ENCODE measurements at places on chromosomes 7 and 10.

DNA sequence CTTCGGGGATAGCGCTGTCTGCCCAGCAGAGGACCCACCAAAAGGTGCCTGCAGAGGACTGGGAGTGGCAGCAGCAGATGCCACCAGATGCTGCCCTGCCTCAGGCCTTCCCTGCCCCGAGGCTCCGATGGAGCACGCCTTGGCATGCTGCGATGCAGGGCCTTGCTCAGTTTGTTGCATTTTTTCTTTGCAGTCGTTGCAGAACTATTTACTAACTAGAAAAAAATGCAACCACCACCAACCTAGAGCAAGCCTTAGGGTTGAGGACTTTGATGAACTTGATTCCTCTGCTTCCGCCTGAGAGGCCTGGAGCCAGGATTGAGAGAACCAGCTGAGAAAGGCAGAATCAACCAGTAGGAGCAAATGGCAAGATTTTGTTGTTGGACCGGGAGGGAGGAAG, 585.6 kb upstream of the MKI67 start:
- DNase-seq, result no peak

DNA sequence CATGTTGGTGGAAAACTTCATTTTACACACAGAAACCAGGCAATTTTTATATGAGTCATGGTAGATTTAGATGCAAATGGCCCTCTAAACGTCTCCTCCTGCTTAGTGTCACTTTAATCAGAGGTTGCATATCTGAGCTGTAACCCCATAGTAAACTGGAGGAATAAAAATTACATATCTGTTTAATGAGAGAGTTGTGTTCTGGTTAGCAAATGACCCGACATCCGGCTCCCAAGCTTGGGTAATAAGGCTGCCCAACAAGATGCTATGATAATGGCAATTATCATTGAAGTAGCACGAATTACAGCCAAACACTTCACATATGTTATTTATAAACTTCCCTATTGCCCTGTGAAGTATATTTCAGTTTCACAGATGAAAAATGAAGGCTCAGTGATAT, 10.6 kb upstream of the ADAM12 start:
- DNase-seq, result no peak

- DNase-seq, result no peak
These were observed 145.2 kb downstream of the GRM3 start for GRCh38 chr7:86788948-86789347.

- DNase-seq, result no peak
These were observed 23.6 kb downstream of the C10orf71 start for GRCh38 chr10:49322371-49323170.

- DNase-seq, result peak; percentile 46
These were observed 95.6 kb downstream of the OSBPL3 start for GRCh38 chr7:24884401-24884800.

DNA sequence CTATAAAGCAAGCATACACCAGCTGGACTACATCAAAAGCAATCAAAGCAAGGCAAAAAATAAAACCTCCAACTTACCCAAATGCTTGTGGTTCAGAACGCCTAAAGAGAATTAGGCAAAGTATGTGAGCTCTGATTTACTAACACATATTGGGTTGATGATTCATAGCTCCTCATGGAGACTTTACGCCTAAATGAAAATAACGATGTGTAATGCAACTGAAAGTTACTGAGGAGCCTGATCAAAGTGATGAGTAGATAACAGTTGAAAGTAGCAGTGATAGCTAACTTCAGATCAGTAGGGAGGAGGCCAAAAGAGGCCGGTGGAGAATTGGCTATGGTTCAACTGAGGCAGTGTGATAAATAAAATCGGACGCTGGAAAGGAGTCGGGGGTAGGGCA, 85.0 kb downstream of the MPP7 start:
- peak; percentile 38 for DNase-seq

DNA sequence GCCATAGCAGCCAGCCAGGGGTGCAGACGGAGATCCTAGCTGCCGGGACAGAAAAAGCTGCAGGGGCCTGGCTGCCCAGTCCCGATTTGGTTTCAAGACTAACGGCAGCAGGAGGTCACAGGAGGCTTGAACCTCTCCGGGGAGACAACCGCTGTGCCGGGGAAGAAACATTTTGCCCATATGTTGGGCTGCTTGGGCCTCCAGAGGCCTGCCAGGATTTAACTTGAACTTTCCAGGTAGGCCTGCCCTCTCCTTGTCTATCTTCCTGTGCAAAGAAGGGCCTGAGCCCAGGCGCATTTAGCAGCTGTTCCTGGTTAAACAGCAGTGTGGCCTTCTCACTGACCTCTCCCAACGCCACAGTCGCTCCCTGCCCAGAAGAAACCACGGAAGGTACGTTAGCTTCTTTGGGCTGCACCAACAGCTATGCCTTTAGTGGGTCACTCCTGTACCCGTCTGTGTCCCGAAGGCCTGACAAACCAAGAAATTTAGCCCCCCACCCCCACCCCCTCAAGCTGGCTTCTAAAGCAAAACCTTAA, 17.1 kb upstream of the PTF1A start:
- no peak for DNase-seq

DNA sequence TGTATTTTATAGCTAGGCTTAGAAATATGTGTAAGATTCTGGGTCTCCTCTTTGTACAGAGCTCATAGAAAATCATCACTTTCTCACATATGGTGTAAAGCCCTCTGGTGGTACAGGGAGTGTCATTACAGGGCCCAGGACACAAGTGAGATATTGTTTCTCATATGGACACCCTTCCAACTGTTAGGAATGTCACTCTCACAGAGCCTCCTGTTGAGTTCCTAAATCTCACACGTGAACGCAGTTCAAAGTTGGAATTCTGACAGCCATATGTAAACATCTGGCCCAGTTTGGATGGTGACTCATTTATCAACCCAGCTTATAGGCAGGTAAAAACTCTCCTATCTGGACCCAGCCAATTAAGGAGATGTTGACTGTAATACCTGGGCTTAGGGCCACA, 35.4 kb upstream of the ZNF107 start:
- peak; percentile 29 for DNase-seq

DNA sequence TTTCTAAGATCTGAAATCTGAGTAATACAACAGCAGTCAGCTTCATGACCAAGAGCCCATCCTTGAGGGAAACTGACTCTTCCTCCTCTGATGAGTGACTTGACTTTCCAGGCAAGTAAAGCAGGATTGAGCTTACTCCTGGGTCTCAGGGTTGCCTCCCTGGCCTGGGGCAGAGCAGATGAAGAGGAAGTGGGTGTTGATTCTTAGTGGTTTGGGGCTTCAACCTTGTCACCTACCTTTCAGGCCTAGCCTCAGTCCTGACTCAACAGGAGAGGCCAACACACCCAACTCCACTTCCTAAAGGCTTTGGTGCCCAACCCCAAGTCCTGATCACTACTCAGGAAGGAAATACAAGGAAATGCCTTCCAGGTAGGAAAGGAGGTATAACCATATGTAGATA, 54.1 kb downstream of the KCNMA1 start:
- no peak for DNase-seq

- no peak for DNase-seq
These were observed 6.2 kb downstream of the OPALIN start for GRCh38 chr10:96352582-96352981.

DNA sequence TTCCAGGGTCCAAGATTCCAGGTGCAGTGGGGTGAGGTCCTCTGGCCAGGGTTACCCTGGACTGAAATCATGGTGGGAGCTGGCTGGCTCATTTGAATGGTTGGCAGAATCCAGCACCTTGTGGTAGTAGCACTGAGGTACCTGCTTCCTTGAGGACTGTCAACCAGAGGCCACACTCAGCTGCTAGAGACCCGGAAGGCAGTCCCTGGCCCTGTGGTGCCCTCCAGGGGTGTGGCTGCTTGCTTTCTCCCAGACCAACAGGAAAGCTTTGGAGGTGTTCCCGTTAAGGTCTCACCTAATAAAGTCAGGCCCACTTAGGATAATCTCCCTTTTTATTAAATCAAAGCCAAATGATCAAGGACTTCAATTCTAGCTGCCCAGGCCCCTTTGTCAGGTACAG, 107.7 kb upstream of the GDF10 start:
- DNase-seq, result no peak

DNA sequence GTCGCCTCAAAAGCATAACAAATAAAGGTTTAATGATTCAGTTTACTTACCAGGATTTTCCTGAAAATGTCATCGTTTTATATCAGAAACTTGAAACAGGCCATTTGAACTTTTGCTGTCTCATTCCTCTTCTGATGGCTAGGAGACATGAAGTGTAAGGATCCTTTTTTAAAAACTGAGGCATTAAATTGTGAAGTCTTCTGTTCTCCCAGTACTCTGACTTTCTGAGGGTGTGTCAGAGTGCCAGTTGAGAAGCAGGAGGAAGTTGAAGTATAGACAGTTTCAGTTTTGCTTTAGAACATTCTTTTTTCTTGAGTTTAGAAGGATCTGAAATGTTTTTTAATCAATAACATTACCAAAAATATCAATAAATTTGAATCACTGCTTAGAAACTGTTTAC, at the start of gene SAMD9L:
SAMD9L (minus strand) TSS at position 242 of the 400 bp plus-strand sequence. CDS start 12,414 bp downstream, outside the sequence.
- DNase-seq, result no peak

GRCh38 chr7:142812437-142813215, 41.9 kb downstream of the PRSS2 start:
- DNase-seq, result peak; percentile 70

DNA sequence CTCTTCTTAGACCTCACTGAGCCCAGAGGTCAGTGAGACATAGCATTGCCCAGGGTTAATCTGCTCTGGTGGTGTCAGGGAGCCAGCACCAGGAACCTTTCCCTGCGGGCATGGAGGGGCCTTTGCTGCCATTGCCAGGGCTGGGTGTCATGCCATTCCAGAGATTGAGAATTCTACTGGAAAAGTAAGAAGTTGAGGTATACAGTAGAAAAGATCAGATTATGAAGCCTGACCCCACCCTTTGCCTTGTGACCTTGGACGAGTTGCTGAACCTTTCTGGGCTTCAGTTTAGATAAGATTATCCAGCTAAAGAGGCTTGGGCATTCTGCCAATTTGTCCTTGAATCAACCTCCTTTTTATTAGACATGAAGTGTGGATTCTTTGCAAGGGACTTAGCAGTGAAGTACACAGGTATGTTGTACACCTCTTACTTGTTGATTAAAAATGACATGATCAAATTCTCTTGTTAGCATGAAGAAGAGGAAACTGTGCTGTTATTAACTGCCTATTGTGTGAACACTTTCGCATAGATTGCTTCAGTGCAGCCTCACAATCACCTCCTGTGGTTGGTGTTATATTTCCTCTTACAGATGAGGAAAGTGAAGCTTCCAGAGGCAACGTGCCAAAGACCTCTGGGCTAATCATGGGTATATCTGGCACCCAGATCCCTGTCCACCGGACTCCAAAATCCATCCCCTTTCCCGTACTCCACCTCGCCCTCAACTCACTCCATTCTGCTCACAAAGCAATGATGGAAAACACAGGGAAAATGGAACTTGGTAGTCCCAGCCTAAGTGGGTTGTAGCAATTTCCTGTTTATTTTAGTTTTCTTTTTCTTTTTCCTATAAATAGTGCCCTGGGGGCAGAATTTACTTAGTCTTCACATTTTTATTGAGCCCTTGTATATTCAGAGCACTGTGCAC, 151.3 kb downstream of the CAMK1D start:
- DNase-seq, result peak; percentile 90

GRCh38 chr7:47179812-47180515, 401.9 kb downstream of the TNS3 start:
- DNase-seq, result peak; percentile 95

GRCh38 chr7:45402480-45403218, 171.5 kb upstream of the ADCY1 start:
- DNase-seq, result no peak

DNA sequence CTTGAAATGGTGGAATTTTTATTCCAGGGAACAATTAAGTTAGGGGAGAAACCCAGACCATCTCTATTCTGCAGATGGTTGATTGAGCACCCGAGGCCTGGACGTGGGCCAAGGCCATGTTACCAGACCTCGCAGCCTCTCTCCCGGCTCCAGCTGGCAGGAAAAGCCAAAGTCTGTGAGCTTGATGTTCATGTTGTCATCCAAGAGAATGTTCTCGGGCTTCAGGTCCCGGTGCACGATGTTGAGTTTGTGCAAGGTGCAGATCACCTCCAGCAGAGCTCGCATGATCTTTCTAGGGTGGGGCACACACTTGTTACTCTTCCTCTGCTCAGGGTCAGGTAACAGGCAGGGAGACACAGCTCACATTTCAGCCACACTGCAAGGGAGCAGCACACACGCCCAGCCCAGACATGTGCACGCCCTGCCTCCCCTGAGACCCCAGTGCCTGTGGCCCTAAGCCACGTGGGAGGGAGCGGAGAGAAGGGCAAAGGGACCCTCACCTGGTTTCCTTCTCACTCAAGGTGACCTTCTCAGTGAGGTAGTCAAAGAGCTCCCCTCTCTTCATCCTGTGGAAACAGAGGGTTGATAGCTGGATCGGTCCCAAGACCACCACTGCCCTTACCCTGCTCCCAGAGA, 9.5 kb downstream of the PHKG1 start:
- DNase-seq, result no peak

DNA sequence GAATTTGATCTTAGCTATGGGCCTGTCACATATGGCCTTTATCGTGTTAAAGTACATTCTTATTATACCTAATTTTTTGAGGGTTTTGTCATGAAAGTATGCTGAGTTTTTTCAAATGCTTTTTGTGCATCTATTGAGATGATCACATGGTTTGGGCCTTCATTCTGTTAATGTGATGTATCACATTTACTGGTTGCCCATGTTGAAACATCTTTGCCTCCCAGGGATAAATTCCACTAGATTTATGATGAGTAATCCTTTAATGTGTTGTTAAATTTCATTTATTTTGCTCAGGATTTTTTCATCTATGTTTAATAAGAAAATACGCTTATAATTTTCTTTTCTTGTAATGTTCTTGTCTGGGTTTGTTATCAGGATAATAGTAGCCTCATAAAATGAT, 442.0 kb downstream of the MDFIC start:
- DNase-seq, result no peak

DNA sequence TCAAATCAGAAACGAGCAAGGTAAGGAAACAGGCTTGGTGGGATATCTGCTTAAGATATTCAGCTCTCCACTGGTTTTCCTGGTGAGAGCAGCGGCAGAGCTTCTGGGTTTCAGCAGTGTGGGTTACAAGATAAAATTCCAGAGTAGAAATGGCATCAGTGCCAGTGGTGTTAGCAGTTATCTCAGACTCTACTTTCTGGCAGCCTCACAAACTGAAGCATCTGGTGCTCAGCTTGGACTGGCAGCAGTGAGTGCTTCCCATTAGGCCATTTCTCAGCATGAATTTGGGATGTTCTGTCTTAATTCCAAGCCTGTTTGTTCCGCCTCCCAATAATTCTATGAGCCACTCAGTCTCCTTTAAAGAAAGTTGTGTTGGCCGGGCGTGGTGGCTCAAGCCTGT, 6.9 kb upstream of the GSTO2 start:
- no peak for DNase-seq

GRCh38 chr7:117185124-117185523, 137.7 kb downstream of the WNT2 start:
- no peak for DNase-seq

DNA sequence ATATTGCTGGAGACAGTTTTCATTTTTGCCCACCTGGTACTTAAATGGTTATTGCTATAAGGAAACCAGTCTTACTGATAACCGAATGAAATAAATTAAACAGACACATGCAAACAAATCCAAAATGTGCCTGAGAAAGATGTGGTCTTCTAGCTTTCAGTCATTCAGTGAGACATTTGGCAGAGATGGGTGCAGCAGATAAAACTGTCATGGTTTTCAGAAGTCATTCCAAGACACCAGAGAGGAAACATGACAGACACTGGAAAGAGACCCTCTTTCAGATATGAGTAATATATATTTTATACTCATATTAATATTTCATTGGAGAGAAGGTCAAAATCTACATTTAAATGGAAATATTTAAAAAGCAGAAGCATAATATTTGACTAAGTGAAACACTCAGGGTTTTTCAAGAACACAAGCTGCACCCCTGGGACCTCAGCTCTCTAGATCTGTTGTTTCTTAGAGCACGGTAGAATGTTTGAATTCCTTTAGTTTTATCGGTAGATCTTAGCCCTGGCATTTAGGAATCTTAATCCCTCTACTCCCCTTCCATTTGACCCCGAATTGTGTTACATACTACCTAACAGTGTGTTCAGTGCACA, 246.1 kb downstream of the AUTS2 start:
- DNase-seq, result no peak

All from NCI-H82 (cell line).